M059J (cell line): ENCODE measurements at places on chromosomes 1 and 21.

- no peak for DNase-seq
These were observed 1.4 kb upstream of the SHISA4 start for GRCh38 chr1:201887116-201887866.

DNA sequence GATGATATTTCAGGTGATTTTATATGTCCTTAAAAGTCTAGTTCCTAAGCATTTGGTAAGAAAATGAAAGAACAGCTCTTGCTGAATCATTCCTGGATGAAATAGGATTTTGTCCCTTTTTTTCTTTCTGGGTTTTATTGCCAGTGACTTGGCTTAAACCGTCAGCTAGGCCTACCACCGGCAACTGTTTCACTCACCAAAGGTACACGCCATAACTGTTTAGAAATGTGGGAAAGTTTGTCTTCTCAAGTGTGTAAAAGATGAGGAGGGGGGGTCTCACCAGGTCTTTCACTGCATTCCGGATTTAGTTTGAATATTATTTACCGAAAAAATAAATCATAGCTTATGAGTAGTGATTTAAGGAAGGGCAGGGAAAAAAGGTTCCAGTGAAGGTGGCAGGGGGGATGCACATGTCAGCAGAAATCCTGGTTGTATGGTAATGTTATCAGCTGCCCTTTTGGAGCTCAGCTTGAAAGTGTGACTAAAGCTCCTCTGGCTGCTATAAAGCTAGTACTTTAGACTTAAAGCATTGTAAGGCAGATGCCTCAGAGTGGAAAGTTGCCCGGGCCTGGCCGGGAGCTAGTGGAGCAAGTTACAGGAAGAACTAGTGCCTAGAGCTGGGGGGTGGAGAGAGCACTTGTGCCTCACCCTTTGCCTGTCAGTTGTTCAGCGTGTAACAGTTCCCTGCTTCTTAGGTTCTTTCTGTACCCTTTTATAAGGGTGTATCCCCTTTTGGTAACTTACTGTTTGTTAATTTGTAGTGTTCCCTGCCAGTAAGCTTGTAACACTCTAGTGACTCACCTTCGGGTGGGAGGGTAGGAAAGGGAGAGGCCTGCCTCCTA is 3.1 kb downstream of the ATP1A1 start:
- DNase-seq = peak; percentile 93

DNA sequence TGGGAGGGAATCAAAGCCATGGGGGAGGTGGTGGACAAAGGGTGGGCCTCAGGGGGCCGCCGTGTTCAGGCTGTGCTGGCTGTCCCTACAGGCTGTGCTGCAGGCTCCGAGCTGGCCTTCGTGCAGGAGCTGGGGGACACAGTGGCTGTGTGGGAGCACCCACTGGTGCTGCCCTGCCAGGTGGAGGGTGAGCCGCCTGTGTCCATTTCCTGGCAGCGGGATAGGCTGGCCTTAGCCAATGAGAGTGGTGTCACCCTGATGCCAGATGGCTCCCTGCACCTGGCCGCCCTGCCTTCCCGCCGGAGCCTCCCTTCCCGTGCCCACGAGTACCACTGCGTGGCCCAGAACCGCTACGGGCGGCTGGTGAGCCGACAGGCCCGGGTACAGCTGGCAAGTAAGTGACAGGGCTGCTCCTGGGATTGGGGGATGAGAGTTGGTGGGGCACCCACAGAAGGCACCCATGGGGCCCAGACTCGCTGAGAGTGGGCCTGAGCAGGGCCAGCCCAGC is 20.2 kb downstream of the SLC27A3 start:
- DNase-seq = no peak

DNA sequence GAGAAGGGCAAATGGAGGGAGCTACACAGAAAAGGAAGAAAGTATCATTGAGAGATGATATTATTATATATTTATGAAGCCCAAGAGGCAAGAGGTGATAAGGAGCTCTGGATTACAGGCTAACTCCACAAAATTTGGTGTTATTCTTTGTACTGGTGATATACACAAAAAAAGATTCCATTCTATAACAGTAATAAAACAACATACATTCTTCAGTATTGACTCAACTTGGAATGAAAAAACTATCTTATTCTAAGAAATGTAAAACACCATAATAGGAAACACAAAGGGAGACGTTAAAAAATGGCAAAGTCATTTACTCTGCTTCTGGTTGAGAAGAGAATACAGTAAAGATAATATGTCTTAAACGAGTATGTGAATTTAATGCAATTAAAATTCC is 99.4 kb downstream of the TEX35 start:
- DNase-seq = peak; percentile 71

- no peak for DNase-seq
These were observed 1.4 kb upstream of the SKI start for GRCh38 chr1:2226525-2227345.

DNA sequence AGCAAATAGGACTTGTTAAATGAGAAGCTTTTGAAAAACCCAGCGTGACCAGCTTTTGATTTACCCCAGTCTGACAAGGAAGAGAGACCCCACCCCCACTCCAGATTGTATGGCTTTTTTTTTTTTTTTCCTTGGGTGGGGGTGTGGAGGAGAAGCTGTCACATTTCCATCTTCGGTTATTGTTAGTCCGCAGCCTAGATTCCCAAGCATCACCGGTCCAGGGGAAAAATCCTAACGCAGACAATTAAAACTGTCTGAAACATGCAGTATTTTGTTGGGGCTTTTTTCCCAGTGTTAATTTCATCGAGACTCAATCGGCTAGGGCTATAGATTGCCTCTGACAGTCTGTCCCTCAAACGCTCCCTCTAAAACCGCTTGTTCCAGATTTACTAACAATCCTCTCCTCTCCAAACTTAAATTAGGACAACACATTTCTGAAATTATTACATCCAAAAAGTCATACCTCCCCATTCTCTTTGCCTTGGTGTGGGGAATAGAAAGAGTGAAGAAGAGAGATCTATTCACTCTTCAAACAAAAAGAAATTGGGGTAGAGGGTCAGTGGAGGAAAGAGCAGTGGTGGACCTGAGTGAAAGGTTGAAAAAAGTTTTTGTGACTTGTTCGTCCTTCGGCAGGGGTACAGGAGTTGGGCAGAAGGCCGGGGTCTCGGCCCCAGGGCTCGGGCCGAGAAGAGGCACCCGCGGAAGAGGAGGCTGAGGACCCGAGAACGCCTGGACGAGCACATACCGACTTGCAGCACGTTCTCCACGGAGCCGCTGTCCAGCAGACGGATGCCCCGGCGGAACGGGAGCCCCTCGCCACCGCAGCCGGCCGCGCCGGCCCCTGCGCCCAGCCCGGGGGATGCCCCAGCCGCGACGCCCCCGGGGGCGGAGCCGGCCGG is 1.1 kb downstream of the ZSWIM5 start:
- peak; percentile 40 for DNase-seq

DNA sequence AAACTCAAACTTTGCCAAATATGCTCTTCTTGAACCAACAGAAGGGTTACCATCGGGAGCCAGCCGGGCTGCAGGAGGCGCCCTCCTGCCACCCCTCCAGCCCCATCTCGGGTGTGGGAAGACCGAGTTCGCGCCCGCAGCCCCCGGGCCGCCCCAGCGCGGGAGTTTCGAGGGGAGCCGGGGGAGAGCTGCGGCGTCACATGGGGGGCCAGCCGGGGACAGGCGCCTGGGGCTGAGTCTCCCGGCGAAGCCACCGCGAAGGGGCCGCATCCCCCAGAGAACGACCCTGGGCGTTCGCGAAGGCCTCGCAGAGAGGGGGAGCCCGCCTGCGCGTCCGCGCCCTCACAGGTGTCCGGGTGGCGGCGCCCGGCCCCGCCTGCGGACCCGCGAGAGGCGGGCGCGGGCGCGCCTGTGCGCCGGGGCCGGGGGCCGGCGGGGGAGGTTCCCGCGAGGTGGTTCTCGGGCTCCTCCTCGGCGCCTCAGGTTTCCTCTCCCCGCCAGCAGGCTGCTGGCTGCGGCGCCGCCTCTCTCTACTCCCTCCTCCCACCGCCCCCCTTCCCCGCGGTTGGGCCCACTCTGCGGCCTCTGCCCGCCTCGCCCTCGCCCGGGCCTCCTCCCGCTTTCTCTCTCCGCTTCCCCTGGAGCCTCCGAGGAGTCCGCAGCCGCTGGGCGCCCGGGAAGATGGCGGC is at the start of gene RAVER2:
Gene RAVER2, plus strand, starts transcription at position 584 of the 689 bp plus-strand sequence. Its CDS starts 98 bp downstream, at position 682.
- DNase-seq = peak; percentile 60

GRCh38 chr1:205287767-205288559 is 33.6 kb downstream of the NUAK2 start:
- DNase-seq = peak; percentile 65

- DNase-seq = no peak
These were observed 49.8 kb downstream of the COLGALT2 start for GRCh38 chr1:183987593-183988318.

GRCh38 chr1:109980324-109981003 is 4.1 kb upstream of the AHCYL1 start:
- DNase-seq = peak; percentile 66

DNA sequence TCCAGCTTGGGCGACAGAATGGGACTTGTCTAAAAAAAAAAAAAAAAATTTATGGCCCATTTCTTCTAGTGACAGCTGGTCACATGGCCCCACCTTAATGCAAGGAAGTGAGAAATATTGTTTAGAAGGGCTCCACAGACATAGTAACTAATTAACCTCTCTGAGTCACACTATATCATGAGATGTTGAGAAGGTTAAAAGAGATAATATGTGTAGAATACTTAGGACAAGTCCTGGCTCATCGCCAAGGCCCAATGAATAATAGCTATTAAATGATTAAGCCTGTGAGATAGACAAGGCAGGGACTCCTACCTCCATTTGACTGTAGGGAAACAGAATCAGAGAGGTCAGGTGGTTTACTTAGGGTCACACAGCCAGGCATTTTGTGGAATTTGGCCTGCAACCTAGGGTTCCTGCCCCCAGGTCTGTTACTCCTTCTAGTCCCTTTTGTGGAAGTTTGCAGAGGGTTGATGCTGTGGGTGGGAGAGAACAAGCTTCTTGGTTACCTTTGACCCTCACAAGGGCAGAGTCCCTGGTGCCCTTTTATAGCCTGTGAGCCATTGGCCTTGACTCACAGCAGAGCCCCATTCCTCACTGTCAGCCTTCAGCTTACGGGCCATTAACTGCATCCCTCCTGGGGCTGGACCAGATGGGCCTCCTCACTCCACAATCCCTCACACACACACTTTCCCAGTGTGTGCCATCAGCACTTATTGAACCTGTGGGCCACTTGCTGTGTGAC is 48.5 kb downstream of the OPRD1 start:
- DNase-seq = peak; percentile 85

DNA sequence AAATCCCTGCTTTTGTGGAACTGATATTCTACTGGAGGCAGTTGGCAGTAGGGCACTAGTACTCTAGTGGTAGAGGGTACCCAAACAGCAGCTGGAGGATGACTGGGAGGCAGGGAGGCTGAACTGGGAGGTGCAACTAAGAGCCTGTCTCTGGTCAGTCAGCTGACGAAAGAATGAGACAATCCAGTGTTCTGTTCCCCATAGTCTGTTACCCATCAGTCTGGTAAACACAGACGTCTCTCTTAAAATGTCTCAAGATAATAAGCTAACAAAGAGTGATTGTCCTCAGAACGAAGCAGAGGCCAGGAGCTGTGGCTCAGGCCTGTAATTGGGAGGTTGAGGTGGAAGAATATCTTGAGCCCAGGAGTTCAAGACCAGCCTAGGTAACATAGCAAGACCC is 30.4 kb downstream of the TFAP2E start:
- no peak for DNase-seq

DNA sequence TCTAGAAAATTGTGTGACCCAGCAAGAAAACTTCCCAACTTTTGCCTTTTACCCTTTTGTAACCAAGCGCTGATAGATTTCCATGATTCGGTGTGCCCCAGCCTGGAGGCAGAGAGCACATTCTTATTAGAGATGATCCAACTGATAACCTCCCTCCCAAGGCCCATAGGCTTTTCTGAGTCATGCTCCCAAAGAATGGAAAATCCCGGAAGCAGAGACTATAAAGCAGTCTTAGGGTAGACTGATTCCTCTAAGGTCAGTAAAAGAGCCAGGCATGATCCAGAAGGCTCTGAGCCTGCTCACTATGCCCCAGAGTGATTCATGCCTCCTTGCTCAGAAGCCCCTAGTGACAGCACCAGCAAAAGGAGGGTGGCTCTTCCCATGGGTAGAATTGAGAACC is 4.3 kb downstream of the CAMK1G start:
- DNase-seq = peak; percentile 98

DNA sequence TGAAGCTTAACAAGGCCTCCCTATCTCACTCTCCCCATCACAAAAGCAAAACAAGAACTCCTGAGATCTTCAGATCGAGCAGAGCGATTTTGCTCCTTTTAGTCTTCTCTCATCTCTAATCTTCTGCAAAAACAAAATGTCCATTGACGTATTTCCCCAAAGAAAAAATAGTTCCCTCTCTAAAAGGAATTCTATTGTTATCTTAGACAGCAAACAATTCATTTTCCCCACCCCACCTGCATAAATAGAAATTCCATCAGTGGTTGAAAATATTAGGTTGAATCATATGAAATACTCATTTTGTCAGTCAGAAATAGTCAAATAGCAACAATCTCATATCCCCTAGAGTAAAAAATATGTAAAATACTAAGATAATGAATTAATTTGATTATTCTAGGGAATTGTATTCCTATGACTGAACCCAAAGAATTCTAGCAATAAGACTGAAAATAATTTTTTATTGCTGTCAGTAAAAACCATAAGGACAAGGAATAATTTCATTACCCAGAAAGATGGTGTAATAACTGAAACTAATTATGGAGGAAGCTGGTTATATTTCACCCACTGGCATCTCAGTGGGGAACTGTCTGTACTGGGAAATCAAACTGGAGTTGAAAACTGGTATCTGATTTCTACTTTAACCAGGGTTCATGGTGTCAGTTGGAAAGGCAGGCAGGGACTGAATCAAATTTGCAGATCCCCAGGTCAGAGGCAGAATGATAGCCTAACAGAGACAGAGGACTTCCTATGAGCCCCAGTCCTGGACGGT is 51.3 kb downstream of the RHOU start:
- no peak for DNase-seq

- DNase-seq = no peak
These were observed 84.8 kb downstream of the NEK7 start for GRCh38 chr1:198241553-198241952.

GRCh38 chr1:168259567-168259966 is 21.1 kb upstream of the TBX19 start:
- no peak for DNase-seq

GRCh38 chr1:154851392-154852177 is 18.5 kb downstream of the KCNN3 start:
- DNase-seq = peak; percentile 15

GRCh38 chr1:205763980-205764379 is 11.3 kb downstream of the RAB29 start:
- DNase-seq = no peak

- DNase-seq = no peak
These were observed 474.4 kb downstream of the FAM72C start for GRCh38 chr1:143497374-143497747.
